ENCODE measurements at places on chromosomes 5 and 9.

GRCh38 chr9:136582977-136583735, 37.3 kb upstream of the NOTCH1 start:
- H3K4me3 ChIP-seq, result no peak overlapping the region
- no peak for DNase-seq
- H3K4me1 ChIP-seq, result peaks cover 39% of the 10 kb centered on the region
- no peaks in the 10 kb centered on the region for H3K36me3 ChIP-seq
- no peak overlapping the region for H3K27ac ChIP-seq

DNA sequence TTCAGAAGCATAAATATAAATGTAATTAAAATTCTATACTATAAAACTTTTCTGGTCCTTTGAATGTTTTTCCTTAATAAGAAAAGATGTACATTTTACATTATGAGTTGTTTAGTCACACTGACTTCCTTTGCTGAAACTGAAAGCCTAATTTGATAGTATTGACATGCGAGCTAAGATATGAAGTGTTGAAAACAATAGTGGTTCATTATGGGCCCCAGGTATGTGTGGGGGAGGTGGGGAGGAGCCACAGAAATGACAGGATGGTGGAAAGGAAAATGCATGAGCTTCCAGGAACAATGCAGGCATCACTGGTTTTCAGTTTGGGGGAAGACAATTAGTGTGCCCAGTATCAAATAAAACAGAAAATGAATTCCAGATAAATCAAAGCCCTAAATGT, 35.4 kb upstream of the RLN1 start:
- peaks cover 15% of the 10 kb centered on the region for H3K4me1 ChIP-seq
- H3K4me3 ChIP-seq, result no peak overlapping the region
- H3K27me3 ChIP-seq, result no peaks in the 10 kb centered on the region
- DNase-seq, result no peak

DNA sequence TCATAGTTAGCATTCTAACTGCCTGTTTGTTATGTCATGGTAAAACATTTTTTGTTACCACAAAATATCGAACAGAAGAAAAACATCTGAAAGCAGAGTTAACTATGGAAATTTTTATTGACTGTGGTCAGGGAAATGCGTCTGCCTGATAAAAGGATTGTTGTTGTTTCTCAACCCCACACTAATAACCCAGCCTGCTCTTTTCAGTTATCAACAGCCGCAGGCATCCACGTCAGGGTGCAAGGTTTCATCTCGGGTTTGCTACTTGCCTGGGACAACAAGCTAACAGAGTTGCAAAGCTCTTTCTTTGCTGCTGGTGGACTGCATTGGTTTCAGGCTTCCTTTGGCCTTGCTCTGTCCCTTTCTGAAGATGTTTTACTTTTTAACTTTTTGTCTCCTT, 969.2 kb downstream of the CDH18 start:
- H3K36me3 ChIP-seq, result no peaks in the 10 kb centered on the region
- no peak overlapping the region for H3K4me3 ChIP-seq
- H3K27me3 ChIP-seq, result no peaks in the 10 kb centered on the region
- H3K27ac ChIP-seq, result no peak overlapping the region
- H3K4me1 ChIP-seq, result peaks cover 10% of the 10 kb centered on the region
- DNase-seq, result no peak

- H3K4me3 ChIP-seq, result no peak overlapping the region
- no peak overlapping the region for H3K27ac ChIP-seq
- peaks cover 11% of the 10 kb centered on the region for H3K4me1 ChIP-seq
- no peaks in the 10 kb centered on the region for H3K27me3 ChIP-seq
- no peaks in the 10 kb centered on the region for H3K36me3 ChIP-seq
- DNase-seq, result no peak
Observed at GRCh38 chr9:100698945-100699344, 121.1 kb downstream of the CAVIN4 start.

GRCh38 chr5:128706269-128706668, 168.2 kb upstream of the FBN2 start:
- DNase-seq, result no peak
- peaks cover 12% of the 10 kb centered on the region for H3K4me1 ChIP-seq
- H3K4me3 ChIP-seq, result no peak overlapping the region

DNA sequence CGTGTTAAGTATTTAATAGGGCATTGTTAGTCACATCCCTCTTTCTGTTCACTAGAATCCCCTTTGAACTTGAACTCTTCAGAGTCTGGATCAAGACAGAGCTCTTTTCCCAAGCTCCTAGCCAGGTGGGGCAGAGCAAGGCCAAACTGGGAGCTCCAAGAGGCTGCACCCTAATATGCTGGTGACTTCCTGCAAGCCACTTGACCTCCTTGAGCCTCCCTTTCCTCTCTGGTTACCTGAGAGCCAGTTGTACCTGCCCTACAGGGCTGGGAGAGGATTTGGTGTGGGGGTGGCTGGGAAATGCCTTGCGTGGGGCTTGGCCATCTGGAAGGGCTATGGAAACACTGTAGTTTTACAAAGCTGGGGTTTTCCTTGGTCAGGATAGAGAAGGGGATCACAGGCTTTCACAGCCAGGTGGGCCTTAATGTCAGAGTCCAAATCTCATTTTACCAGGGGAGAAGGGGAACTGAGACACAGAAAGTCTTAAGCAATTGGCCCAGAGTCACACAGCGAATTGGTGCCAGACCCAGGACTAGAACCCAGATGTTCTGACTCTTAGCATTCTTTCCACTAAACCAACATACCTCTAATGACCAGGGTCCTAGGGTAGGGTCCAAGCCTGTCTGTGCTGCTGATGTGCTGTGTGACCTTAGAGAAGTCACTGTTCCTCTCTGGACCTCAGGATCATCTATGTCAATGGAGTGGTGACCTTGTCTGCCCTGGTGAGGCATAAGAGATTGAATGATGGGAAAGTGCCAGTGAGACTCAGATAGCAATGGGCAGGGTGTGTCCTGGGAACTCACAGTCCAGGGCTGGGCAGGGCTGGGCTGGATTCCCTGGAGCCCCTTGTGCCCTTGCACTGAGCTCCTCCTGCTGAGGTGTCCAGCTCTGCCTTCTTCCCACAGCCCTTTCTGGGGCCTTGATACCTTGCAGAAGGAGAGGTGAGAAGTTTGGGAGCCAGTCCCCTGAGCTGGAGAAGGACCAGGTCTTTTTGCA, 35.8 kb downstream of the GSN start:
- no peak overlapping the region for H3K27ac ChIP-seq
- no peaks in the 10 kb centered on the region for H3K36me3 ChIP-seq
- H3K27me3 ChIP-seq, result peaks cover 20% of the 10 kb centered on the region
- peaks cover 11% of the 10 kb centered on the region for H3K4me1 ChIP-seq
- H3K4me3 ChIP-seq, result no peak overlapping the region
